ENCODE measurements at places on chromosomes 6 and 20.

DNA sequence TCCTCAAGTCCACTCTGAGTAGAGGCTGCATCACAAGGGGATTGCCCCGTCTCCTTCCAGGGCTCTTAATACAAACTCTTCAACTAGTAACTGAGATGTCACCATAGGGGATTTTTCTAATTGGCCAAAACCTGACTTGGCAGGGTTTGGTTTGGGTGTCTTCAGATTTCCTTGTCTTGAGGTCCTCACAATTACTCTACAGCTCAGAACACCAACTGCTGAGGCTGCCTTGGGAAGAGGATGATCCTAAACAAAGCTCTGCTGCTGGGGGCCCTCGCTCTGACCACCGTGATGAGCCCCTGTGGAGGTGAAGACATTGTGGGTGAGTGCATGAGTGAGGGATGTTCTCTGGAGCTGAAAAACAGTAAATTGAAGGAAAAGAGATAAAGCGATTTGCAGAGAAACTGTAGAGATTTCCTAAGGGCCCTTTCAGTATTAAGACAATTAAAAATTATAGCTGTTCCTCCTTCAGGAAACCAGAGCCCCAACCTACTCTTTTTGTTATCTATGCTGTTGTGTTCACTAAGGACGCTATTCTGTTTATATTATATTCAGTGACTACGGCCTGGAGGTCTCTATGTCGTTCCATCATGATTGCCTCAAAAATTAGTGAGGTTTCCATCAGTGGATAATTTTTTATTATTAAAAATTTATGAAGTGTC, at the start of gene HLA-DQA1:
TSS of gene HLA-DQA1 (plus strand) at position 188 of the 662 bp plus-strand sequence. CDS start at position 241, 53 bp downstream.
- no peak for DNase-seq

DNA sequence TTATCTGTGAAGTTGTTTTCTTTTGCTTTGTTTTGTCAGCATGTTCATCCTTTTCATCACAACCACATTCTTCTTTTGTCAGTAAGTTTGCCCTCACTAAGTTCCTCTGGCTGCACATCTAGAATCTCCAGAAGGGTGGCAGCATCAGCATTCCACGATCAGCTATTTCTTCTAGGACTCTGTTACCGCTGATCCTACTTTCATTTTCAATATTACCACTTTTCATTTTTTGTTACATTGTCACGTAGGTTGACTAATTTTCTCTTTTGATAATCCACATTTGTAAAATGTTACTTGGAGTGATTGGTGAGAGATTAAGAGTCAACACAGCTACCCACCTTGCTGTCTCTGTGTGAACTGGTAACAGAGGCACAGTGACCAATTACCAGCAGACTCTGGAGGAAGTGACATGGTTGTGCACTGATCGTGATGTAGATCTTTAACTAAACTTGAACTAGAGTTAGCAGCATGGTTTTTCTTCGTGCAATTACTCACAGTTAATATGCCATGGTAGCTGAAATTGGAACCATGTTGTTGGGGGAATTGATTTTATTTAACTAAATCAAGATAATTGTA, 307.9 kb upstream of the SLC35B3 start:
- no peak for DNase-seq

DNA sequence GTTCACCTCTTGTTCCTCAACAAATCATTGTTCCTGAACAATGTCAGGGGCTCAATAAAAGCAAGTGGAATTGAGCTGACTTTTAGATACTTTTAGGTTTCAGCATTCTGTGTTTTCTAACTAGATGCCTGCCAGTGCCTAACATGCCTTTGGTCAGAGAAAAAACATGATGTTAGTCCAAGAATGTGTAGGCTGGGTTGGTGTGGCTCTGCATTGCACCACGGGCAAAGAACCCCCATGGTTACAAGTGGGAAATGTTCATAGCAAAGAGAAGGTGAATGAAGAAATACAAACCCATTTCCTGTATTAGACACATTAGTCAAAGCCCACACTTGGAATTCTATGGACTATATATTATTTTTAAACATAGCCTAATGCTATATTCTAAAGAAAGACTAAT, 193.3 kb downstream of the TMEM200A start:
- no peak for DNase-seq

DNA sequence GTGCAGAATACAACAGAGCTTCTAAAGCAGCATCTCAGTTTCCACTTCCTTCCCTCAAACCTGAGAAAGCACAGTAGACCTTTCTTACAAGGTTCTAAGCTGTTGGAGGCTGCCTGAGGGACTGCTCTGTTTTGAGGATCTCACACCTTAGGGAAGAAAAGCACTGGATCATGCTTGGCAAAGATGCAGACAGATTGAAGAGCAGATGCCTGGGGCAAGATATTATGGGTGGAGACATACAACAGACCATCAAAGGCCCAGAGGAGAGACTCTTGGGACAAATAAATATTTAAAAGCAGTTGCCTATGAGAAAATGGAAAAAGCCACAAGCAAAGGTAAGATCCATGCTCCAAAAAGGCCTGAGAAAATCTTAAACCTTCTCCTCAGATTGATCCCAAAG, 6.2 kb downstream of the ZNF337 start:
- DNase-seq, result no peak

- no peak for DNase-seq
Measured at GRCh38 chr6:143179901-143180612, 119.4 kb downstream of the AIG1 start.

GRCh38 chr6:35795453-35796071, 1.6 kb downstream of the CLPS start:
- no peak for DNase-seq

All from cerebellar nuclear complex (tissue), 1 donor.